ENCODE measurements at places on chromosomes 13 and 19.
A peak's percentile ranks its signal among the peaks of the same experiment; 100 is the strongest.

DNA sequence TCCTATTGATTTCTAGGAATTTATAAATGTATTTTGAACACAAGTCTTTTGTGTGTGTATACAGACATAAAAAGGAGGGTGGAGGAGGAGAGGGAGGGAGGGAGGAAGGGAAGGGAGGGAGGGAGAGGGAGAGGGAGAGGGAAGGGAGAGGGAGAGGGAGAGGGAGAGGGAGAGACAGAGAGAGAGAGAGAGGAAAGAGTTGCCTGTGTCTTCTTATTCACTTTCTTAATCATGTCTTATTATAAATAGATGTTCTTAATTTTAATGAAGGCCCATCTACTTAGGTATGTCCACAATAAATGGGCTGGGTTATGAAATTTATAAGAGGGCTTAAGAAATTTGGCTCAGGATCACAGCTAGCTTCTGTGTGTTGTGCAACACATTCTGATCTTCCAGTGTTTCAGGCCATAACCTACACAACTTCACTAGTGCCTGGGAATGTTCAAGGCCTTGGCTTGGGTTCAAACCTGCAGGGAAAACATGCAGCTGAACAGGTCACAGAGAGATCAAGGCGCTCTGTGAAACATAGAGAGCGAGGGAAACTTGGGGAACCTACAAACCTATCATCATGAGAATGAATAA, 39.3 kb downstream of the ZNF45 start:
- DNase-seq, result no peak

DNA sequence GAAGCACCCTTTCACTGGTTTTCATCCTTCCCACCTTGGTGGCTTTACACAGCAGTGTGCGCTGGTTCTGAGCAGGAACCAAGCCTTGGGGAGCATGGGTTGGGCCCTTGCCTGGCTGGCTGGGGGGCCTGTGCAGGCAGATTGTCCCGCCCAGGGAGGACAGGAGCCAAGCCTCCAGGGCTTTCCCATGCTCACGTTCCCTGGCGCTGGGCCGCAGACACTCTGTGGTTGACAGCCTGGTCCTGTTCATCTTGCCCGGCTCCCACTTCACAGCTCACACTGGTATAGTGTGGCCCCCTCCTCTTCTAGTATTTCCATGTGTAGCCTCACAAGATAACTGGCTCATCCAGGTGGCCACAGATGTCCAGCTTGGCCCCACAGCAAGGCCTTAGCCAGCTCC, 4.6 kb upstream of the CCNE1 start:
- DNase-seq, result no peak

GRCh38 chr13:62512194-62513141, 1096.8 kb upstream of the PCDH20 start:
- DNase-seq, result peak; percentile 45

GRCh38 chr19:41133260-41133659, 19.0 kb downstream of the CYP2F1 start:
- no peak for DNase-seq

DNA sequence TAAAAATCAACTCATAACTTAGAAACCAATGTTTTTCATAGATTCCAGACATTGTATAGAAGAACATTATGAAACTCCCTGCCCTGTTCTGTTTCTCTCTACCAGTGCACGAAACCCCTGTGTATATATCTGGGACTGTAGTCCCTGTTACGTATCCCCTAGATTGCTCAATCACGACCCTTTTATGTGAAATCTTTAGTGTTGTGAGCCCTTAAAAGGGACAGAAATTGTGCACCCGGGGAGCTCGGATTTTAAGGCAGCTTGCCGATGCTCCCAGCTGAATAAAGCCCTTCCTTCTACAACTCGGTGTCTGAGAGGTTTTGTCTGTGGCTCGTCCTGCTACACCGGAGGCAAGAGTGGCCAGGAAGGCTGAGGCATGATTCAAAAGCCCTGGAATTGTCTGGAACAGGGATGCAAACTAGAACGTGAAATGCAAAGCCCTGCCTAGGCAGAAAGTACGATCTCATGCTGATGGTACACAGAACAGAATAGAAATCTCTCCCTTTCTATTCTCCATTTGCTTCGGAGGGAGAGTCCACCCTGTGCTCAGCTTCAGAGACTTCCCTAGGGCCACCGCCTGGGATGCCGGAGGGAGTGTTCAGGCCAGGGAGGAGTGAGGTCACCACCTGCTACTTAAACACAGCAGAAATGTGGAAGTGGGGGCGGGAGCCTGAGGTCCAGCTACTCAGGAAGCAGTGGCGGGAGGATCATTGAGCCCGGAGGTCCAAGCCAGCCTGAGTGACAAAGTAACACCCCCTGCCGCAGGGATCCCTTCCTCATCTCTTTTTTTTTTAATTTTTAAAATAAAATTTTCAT, 758 bp upstream of the ZNF888 start:
- DNase-seq, result no peak

DNA sequence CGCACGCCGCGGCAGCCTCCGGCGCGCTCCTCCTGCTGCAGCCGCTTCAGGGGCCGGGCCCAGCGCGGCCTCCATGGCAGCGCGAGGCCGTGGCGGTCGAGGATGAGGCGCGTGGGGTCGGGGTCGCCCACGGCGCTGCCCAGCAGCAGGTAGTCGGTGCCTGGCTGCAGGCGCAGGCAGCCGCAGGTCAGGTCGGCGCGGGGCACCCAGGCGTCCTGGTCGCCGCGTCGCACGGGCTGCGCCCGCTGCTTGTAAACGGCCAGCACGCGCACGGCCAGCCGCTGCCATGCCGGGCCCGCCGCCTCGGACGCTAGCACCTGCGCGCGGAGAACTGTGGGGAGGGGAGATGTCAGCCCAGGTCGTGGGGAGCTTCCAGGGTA, 11.1 kb downstream of the NTN5 start:
- no peak for DNase-seq

GRCh38 chr13:91534996-91535395, 136.6 kb downstream of the GPC5 start:
- DNase-seq, result no peak

- DNase-seq, result no peak
Observed at GRCh38 chr13:99087954-99088491, 110.2 kb upstream of the DOCK9 start.

Data from ACHN (cell line).